WERI-Rb-1 (cell line): ENCODE measurements at places on chromosomes 3 and 15.

GRCh38 chr15:59918994-59919951, 84.8 kb upstream of the FOXB1 start:
- DNase-seq: no peak

DNA sequence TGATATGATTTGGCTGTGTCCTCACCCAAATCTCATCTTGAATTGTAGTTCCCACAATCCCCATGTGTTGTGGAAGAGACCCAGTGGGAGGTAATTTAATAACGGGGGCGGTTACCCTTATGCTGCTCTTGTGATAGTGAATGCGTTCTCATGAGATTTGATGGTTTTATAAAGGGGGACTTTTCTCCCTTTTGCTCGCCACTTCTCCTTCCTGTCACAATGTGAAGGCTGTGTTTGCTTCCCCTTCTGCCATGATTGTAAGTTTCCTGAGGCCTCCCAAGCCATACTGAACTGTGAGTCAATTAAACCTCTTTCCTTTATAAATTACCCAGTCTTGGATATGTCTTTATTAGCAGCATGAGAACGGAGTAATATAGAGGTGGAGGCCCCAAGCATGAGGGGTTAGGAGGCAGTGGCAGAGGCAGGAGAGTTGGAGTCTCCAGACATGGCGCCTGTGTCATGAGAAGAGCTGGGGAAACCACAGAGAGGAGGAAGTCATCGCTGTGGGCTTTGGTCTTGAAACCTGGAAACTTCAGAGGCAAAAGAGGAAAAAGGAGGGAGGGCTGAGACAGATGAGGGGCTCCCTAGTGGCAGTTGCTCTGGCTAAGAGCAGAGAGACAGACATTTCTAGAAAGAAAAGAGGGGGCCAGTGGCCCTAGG, 107.8 kb upstream of the VEPH1 start:
- DNase-seq: no peak

GRCh38 chr3:15041950-15042349, 23.2 kb downstream of the MRPS25 start:
- DNase-seq: no peak

DNA sequence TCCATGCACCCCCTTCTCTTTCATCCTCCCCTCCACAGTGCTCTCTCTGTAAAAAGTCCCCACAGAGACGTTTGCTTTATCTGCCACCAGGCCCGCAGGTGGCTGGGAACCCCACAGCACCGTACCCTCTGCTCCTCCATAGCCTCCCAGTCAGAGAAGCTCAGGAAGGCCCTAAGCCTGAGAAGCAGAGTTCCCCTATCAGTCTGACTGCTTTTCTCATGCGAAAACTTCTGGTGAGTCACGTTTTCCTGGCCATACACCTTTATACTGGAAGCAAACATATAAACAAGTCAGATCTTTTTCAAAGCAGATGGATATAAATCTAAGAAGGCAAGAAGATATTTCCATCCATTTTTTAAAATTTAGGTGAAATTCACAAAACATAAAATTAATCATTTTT, 51.5 kb upstream of the MEF2A start:
- DNase-seq: no peak

GRCh38 chr3:80771085-80771484, 990.4 kb downstream of the GBE1 start:
- no peak for DNase-seq

GRCh38 chr3:111895071-111895470, 36.0 kb downstream of the PHLDB2 start:
- no peak for DNase-seq

DNA sequence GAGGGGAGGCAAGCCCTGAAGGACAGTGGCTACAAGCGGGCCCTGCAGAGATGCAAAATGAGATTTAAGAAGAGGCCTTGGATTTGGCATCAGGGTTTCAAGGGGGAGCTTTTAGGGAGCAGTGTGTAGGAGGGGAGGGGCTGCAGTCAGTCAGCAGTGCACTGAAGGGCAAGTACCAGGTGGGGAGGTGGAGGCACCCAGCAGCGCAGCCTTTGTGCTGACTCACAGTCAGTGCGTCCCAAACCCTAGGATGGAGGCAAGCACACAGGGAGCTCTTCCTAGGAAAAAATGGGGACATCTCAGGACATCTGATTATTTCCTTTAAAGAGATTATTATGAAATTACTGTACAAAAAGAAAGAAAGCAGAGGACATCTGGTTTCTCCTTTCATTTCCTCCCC, 80.0 kb downstream of the AAGAB start:
- DNase-seq: no peak

DNA sequence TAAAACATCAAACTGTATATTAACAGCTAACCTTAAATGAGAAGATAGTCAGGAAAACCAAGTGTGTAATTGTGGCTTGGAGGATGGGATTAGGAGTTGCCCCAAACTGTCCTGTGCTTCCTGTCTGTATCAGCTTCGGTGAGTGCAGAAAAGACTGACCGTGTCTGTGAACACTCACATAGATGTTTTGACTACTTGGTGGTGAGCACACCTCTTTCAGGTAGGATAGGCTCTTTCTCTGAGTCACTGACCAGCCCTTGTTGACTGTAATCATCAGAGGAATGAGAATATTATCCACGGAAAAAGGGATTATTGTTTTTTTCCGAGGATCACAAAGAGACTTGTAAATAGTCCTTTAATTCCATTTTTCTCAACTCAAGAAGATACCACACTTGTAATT, 51.5 kb downstream of the GMNC start:
- DNase-seq: no peak

GRCh38 chr3:154690413-154690812, 260.4 kb upstream of the GPR149 start:
- no peak for DNase-seq

- DNase-seq: no peak
These were observed 158.4 kb upstream of the GMNC start for GRCh38 chr3:191020730-191021396.

- DNase-seq: no peak
These were observed 242.2 kb upstream of the KBTBD8 start for GRCh38 chr3:66755924-66756323.

- no peak for DNase-seq
These were observed 167.4 kb downstream of the GAP43 start for GRCh38 chr3:115790759-115791158.

- no peak for DNase-seq
These were observed 188.2 kb downstream of the MEGF11 start for GRCh38 chr15:66065325-66065724.

- DNase-seq: no peak
These were observed 21.8 kb downstream of the LRRC31 start for GRCh38 chr3:169847896-169848295.

GRCh38 chr3:65811892-65812291, 226.8 kb downstream of the MAGI1 start:
- peak; percentile 11 for DNase-seq

DNA sequence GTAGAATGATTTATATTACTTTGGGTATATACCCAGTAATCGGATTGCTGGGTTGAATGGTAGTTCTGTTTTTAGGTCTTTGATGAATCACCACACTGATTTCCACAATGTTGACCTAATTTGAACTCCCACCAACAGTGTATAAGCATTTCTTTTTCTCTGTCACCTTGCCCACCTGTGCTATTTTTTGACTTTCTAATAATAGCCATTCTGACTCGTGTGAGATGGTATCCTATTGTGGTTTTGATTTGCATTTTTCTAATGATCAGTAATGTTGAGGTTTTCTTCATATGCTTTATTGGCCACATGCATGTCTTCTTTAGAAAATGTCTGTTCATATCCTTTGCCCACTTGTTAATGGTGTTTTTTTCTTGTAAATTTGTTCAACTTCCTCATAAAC, 340.8 kb downstream of the PLOD2 start:
- DNase-seq: no peak

DNA sequence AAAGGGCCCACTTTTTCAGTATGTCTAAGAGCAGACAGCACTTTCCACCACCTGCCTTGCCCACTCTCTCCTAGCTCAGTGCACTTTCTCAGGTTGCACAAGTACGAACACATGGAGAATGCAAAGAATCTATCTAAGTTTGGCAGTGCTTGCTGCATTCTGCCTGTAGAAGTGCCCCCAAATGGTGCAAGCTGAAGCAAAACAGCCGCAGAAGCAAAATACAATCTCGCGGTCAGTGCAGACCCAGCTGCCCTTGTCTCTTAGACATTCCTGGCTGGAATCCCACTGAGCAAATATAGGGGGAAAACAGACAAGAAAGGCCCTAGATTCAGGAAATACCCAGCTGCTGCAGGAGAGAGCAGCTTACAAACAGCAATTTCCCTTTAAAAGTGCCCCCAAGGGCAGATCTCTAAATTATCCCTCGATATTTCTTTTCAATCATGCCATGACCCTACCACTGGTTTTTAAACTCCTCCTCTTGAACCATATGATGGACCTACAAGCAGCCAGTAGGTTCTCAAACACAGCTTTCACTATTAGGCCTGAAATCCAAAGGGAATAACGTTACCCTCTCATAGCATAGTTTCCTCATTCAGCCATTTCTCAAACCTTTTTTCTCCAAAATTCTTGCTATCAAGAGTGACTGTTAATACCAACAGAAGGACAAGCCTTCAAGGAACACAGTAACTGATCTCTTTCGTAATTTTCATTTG, 67.0 kb downstream of the TNIK start:
- DNase-seq: no peak

- no peak for DNase-seq
These were observed 9.6 kb upstream of the TMEM41A start for GRCh38 chr3:185508335-185508991.

DNA sequence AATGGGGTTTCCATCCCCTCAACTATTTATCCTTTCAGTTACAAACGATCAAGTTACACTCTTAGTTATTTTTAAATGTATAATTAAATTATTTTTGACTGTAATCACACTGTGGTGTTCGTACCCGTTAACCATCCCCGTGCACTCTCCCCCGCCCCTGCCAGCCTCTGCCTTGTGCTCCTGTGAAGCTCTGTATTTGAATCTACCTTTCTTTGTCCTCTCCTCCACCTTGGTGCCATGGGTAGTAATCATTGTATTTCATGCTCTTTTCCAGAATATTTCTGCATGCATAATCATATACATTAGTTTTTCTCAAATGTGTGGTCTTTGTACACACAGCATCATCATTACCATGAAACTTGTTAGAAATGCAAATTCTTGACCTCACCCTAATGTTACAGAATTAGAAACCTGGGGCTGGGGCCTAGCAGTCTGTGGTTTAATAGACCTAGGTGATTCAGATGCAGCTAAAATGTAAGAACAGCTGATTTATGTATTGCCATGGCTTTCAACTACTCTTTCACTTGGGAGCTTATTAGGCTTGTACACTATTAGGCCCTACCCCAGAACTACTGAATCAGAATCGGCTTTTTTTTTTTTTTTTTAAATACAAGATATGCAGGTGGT, 91.5 kb downstream of the STT3B start:
- no peak for DNase-seq

- no peak for DNase-seq
These were observed 95.3 kb upstream of the HES1 start for GRCh38 chr3:194040516-194041273.

- DNase-seq: no peak
These were observed 447.4 kb upstream of the ROBO1 start for GRCh38 chr3:80215191-80215590.

DNA sequence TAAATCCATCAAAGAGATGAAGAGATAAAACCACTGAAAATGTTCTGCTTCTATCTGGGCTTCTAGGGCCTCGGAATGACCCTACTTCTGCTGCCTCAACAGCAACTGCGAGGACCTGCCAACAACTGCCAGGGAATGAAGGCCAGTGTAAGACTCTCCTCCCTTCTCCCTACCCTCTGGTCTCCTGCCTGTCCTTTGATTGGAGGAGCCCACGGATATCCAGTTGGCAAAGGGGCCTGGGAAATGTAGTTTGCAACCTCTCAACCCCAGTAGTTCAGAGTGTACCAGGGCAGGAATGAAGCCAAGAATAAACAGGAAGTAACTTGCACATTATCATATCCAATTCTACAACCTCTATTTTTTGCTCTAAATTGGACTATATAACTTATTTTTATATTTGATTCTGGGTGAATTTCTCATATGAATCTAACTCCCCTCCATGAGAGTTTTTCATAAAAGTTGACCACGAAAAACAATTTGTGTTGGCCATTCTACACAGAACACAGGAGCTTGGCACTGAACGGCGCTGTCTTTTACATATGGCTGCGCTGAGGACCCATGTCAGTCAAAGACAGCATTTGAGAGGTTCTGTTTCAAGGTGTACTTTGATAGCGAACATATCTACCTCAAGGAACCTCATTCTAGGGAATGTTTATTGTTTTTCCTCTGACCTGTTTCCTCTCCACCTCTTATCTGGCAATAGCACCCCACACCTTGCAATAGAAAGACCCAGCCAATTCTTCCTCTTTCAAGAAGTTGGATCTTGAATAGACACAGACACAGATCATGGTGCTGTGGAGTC, 91.1 kb upstream of the RNF7 start:
- DNase-seq: peak; percentile 52

GRCh38 chr15:57522148-57522547, 69.6 kb upstream of the MYZAP start:
- no peak for DNase-seq

- DNase-seq: no peak
These were observed 59.5 kb upstream of the TIPARP start for GRCh38 chr3:156614642-156615511.

DNA sequence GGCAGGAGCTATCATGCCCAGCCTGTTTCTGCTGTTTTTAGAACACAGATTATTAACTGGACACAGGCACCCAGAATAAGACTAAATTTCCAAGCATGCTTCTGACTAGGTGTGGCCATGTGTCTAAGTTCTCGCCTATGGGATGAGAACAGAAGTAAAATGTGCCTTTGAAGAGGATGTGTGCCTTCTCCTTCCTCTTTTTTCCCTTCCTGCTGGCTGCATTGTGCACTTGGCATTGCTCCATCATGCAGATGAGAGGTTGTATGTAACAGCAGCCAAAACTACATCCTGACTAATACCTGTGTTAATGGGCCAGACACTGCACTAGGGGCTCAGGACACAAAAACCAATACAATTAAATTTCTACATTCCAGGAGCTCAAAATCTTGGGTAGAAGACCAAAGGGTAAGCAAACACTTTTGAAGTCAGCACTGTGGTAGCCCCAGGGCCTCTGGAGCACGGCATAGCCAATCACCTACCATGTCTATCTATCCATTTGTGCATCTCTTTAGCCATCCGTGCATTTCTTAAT, 40.9 kb upstream of the RNU6-1 start:
- no peak for DNase-seq

- peak; percentile 48 for DNase-seq
These were observed 15.1 kb downstream of the MB21D2 start for GRCh38 chr3:192902549-192902948.

DNA sequence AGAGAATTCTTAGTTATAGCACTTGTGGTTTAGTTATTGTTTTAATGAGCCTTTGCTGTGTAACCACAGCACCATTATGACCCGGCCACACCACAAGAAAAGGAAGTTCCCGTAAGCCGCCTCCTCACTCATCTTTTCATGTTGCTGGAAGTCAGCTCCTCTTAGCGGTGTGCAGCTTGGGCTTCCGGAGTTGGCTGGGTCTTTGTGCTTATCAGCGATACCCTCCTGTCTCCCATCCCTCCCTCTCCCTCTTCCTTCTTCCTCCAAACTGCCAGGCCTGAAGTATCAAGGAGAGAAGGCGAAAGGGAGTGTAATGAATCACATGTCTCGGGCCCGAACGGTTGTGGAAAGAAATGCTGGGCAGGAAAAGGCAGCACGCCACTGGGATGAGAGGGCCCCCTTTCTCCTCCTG, 353.5 kb downstream of the MCTP2 start:
- DNase-seq: no peak

- DNase-seq: no peak
These were observed 30.4 kb downstream of the BHLHE40 start for GRCh38 chr3:5009506-5010109.

GRCh38 chr3:107752202-107752990, 229.6 kb downstream of the BBX start:
- peak; percentile 23 for DNase-seq
